ENCODE measurements at places on chromosomes 4 and X.

DNA sequence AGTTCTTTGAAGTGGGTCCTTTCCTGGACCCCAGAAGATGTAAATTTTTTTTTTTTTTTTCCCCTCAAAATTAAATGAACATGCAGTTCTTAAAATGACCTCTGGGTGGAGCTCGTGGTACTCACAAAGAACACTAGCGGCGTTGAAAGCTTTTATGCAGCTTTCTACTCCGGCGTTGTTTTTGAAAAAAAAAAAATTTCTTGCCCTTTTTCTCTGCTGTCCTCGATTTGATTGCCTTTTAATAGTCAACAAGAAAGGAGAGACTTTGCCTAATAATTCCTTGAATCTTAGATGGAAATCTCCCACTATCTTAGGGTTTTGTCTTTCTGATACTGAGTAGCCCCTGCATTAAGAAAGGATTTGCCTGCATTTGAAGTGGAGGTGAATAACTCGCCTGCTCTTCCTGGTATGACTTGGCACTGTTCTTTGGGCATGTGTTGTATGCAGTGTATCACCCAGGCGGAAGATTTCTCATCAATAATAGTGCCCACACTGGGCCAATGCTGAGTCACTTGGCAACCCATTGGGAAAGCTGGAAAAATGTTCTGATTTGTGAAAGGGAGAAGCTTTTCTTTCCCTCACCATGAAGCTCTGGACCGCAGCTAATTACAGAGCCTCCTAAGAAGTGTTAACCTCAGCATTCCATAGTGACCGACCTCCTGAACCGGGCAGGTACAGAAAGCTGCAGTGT, 104.0 kb downstream of the PHEX start:
- DNase-seq, result peak; percentile 49

DNA sequence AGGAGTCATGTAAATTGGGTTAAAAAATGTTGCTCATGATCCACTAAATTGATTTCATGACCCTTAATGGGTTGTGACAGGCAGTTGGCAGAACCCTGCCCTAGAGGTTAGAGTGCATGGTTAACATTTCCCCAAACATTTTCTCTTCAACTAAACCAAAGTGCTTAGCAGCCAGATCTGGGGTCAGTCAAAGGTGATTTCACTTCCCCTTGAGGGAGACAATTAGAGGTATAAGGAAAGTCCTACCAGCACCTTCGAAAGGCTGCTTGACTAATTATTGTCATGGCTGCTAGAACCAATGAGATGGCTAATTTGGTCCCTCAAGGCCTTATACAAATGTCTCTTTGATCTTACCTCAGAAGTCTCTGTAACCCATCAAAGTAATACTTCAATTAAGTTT, 30.9 kb upstream of the INTS6L start:
- no peak for DNase-seq

- DNase-seq, result peak; percentile 47
Measured at GRCh38 chrX:154019633-154020528, at the start of gene IRAK1. Gene IRAK1, minus strand, starts transcription at chrX:154019902. Its CDS starts 90 bp downstream, at chrX:154019812.

DNA sequence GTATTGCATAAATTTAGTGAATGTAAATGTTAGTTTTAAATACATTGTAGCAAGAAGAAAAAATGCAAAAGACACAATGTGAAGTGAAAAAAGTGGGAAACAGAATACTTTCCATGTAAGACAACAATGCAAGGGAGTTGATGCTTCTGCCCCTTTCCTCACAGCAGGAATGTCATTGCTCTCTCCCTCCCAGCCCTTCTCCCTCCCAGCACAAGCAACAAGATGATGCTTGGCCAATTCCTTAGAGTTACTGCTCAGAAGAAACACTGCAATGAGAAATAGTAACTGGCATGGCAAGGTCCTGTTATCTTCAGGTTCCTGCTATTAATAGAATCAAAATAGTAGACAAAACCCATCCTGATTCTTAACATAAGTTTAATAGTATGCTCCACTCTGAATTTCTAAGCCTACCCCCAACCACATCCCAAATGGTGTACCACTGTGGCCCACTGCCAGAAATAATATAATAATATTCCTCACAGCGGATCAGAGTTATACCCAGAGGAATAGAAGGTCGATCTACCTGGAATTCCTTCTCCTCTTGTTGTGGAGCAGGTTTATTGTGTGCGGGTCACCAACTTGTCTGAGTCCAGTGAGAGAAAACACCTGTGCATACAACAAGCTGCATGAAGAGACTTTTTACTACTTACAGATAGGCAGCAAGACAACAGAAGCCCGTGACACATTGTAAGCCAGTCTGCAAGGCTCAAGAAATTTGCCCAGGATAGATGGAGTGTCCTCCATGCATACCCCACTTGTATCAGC, 69.8 kb upstream of the SLC7A11 start:
- no peak for DNase-seq

DNA sequence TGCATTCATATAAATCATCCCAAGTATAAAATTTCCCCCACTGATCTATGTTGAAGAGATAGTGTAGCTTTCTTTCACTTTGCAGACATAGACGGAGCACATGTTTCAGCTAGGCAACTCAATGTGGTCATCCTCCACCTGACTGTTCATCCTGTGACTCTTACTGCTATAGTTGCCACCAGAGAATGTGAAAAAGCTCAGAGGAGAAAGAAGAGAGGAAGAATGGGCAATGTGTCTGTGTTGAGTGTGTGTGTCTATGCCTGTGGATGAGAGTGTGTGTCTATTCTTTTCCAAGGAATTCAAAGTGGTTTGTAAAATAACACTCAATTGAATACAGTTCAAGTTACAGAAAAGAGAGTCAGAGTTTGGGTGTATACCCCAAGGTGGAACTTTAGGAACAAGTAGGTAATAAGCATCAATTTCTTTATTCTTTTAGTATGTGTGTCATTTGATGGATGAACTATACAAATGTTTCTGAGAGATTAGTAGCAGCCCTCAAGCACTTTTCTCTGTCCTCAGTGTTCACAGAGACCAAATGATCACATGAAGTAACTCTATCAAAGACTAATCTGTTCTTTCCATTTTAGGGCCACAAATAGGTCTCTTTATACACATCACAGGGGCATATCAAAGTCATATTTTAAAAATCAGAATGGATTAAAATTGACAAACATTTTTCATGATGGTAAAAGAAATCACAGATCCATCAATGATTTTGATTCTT, 2.3 kb downstream of the SNCA start:
- no peak for DNase-seq

- DNase-seq, result no peak
Measured at GRCh38 chr4:84634961-84635360, 52.0 kb downstream of the CDS1 start.

DNA sequence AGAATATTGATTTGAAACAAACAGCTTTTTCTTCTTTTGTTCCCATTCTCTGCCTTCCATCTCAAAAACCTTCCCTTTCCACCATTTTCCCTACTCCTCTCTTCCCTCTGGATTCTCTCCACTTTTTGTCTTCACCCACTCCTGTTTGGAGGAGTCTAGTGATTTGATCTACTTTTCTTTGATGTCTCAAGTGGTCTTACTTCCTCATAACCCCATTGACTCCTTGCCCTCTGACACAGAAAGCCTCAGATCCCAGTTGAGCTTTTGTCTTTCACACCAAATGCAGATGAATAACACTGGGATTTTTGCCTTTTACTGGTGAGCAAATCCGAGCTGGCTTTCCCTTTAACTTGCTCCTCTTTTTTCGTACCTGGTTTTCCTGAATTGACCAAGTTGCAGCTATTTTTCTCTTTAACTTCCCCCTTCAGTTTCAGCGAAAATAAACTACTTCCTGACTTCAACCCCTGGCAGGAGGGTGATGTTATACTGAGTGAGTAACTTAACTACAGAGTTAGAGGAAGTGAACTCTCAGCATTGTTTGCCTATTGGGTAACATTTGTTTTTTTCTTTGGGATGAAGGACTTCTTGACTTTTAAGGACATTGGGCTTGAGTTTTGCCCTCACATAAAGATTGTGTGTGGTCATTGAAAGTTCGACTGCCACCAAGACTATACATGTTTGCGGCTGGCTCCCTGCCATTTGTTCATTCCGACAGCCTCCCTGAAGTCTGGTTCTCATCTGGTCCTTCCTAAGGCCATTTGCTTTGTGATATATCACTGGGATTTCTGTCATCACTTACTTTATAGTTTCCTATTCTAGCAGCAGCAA, 392.8 kb upstream of the NR3C2 start:
- DNase-seq, result no peak

GRCh38 chr4:56879996-56880395, 27.7 kb upstream of the REST start:
- DNase-seq, result no peak

DNA sequence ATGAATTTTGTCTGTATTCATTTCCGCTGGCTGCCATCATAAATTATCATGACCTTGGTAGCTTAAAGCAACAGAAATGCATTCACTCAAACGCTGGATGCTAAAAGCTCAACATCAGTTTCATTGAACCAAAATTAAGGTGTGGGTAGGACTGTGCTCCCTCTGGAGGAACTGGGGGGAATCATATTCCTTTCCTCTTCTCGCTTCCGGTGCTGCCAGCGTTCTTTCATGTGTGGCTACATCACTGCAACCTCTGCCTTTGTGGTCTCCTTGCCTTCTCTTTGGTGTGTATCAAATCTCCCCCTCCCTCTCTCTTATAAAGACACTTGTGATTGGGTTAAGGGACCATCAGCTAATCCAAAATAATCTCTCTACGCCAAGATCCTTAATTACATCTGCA, 39.5 kb downstream of the NEIL3 start:
- DNase-seq, result no peak

Data from activated CD4-positive, alpha-beta T cell treated with anti-CD3 and anti-CD28 coated beads, Interleukin-2, Interleukin-4, amounts not matched to agents 100 ng/mL and 50 ng/mL, durations not matched to agents 16 hours and 8 hours (primary cell).